Stimulated activated CD8-positive, alpha-beta memory T cell treated with anti-CD3 and anti-CD28 coated beads, Interleukin-15, amount 100 ng/mL, for 1 hour (primary cell): ENCODE measurements at places on chromosomes 7 and 10.

DNA sequence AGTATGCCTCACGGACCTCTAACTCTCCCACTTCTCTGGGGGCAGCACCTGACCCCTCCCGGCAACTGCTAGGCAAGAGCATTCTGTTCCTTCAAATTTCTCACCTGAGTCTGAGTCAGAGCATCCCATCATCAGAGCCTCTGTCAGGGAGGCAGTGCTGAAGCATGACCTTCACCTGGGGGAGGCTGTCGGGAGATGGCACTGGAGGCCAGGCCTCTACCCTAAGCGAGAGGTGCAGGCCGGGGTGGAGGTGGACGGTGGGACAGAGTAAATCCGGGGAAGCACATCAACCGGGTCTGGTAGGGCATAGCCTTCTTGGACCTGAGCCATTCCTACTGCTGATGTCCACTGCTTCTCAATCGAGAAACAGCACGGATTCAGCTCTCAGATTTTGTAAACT is 90.4 kb downstream of the SPAG6 start:
- no peak for DNase-seq

DNA sequence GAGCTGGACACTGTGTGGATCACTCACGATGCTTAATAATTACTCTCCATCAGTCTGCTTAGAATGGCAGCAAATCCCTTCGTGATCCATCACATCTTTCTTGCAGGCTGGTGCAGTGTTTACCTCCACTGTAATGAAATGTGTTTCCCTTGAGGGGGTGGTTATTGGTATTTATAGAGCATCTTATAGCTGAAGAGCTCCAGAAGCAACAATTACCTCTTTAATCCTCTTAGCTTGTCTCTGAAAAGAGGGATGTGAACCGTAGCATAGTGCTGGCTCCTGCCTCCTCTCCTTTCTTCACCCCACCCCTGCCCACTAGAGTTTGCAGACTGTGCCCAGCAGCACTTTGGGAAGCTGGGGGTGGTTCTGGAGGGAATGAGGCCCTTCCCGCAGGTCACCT is 132.6 kb downstream of the CAMK1D start:
- no peak for DNase-seq

DNA sequence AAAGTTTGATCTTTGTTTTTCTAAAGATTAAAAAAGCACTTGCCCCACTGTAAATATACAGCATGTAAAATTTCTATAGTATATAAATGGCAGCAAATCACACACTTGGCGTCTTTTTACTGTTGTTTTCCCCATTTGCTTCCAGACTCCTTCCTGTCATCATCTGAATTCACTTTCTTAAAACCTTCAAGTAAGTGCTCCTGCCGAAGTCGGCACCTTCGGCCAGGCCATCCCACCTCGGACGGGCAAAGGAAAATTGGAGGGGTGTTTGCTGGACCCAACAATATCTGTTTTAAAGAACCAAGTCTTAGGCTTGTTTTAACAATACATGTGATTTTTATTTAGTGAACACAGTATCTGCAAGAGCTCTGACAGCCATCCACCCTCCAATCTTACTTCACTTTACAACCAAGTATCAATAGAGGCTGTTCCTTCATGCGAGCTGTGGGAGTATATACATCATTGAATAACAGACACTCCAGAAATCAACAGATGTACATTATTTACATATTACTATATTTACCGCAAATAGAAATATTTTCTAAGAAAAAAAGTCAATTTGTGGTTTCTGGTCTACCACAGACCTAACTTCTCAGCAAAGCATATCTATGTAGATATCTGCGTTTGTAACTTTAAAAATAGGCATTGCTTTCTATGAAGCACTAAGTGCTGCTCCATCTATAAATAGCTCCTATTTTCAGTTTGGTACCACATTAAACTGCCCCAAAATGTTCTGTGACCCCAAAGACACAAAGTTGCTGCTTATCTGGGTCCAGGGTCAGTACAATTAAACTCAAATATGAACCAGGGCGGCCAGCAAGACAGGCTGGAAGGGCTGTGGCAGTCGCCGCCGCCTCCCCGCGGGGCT is 110.7 kb downstream of the CYTH3 start:
- no peak for DNase-seq

GRCh38 chr7:112283382-112283910 is 77.0 kb downstream of the ZNF277 start:
- no peak for DNase-seq

- no peak for DNase-seq
Observed at GRCh38 chr10:101020427-101021075, 10.4 kb downstream of the PDZD7 start.

- DNase-seq, result no peak
Observed at GRCh38 chr10:35911233-35911632, 269.1 kb upstream of the FZD8 start.

DNA sequence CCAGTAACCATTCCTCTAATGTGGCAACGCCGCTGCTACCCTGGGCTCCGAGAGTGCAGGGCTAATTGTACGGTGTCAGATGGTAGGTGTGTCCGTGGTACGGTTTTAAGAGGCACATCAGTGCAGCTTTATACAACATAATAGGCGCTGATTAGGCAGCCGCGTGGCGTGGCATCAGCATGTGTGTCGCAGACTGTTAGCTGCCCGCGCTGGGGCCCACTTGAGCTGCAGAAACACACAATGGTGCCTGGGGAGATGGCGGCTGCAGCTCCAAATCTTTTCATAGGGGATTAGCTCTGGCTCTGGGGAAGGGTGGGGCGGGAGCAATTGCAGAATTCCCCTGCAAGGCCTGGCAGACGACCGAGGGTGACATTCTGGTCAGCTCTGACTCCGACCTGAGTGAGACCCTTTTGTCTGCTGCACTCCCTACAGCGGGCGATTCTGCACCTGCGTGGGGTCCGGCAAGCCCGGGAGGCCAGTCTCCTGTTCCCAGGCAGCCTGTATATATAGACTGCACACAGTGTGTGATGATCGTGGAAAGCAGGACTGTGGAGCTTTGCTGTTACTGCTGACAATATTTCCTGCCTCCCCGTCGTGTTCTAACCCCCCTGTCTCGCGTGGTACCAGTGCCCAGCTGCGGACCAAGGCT is 722.7 kb upstream of the CELF2 start:
- no peak for DNase-seq

DNA sequence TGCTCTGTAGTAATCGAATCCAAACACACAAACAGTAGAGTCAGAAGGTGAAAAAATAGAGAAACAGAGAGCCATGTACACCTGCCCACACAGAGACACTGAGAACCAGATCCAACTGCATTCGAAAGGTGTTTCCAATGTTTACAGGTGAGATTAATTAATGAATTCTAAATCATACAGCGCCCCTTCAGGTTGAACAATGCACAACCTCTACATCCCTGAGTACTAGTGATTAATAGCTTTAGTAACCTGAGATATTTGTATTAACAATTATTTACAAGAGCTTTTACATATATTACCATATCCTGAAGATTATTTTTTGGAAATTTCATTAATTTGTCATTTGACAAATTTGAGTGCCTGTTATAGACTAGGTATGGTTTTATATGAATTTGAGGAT is 7.6 kb upstream of the MRC1 start:
- no peak for DNase-seq

DNA sequence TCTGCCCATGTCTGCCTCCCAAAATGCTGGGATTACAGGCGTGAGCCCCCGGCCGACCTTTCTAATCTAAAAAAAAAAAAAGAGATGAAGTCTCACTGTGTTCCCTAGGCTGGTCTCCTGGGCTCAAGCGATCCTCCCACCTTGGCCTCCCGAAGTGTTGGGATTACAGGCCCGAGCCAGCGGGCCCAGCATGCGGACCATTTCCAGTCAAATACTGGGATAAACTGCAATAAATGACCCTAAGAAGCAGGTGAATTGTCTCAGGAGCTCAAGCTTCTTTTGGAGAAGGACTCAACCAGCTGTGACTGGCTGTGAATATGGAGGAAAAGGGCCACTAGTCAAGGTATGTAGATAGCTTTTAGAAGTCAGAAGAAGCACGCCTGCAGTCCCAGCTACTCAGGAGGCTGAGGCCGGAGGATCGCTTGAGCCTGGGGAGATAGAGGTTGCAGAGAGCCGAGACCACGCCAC is 550 bp upstream of the CREM start:
- no peak for DNase-seq
